ENCODE measurements at places on chromosomes 12 and 14. TPM values are rescaled to one million over a fixed set of nuclear protein-coding genes. Genes with fewer than 3 reads are reported as not detected.

TSPAN8 gene
- total RNA-seq: 15.2 TPM

HRK gene
- total RNA-seq: under 0.01 TPM

BATF gene
- total RNA-seq: 1.2 TPM

LRRC43 gene
- 0.38 TPM for total RNA-seq

IL22 gene
- not detected for total RNA-seq

ZFHX2 gene
- under 0.01 TPM for total RNA-seq

GLIPR1L1 gene
- total RNA-seq: not detected

ACOT6 gene
- not detected for total RNA-seq

SCYL2 gene
- 39.3 TPM for total RNA-seq

ADGRD1 gene
- total RNA-seq: 1.1 TPM

CCDC197 gene
- not detected for total RNA-seq

OVCH1 gene
- total RNA-seq: under 0.01 TPM

RPS6KA5 gene
- total RNA-seq: 1.2 TPM

HSPA2 gene
- total RNA-seq: 2.3 TPM

RAB3IP gene
- 7.9 TPM for total RNA-seq

RNASE4 gene
- total RNA-seq: 38.9 TPM

KRT6C gene
- not detected for total RNA-seq

LRCOL1 gene
- total RNA-seq: not detected

KRT4 gene
- total RNA-seq: not detected

KRT83 gene
- not detected for total RNA-seq

PKP2 gene
- total RNA-seq: 0.38 TPM

CCDC38 gene
- under 0.01 TPM for total RNA-seq

B4GALNT3 gene
- 0.28 TPM for total RNA-seq

KITLG gene
- total RNA-seq: 51.6 TPM

MYL6B gene
- total RNA-seq: 35.7 TPM

HVCN1 gene
- total RNA-seq: 1.5 TPM

PTHLH gene
- total RNA-seq: 10.2 TPM

KRT72 gene
- not detected for total RNA-seq

CLEC4D gene
- not detected for total RNA-seq

IRF2BPL gene
- total RNA-seq: 18.8 TPM

SLC7A8 gene
- 1.4 TPM for total RNA-seq

SLC10A1 gene
- not detected for total RNA-seq

KLHDC1 gene
- total RNA-seq: 1.9 TPM

TAS2R9 gene
- not detected for total RNA-seq

CFAP54 gene
- total RNA-seq: 4.2 TPM

CHMP4A gene
- 25.1 TPM for total RNA-seq

GNB3 gene
- total RNA-seq: 1.4 TPM

APEX1 gene
- 144 TPM for total RNA-seq

FAM90A1 gene
- 0.28 TPM for total RNA-seq

WNT5B gene
- 47.6 TPM for total RNA-seq

SMIM41 gene
- total RNA-seq: not detected

PTPN21 gene
- total RNA-seq: 5.4 TPM

TAS2R7 gene
- not detected for total RNA-seq

HOXC4 gene
- total RNA-seq: 0.19 TPM

GLIPR1L2 gene
- 0.19 TPM for total RNA-seq

POTEG gene
- total RNA-seq: not detected

AREL1 gene
- 21.7 TPM for total RNA-seq

DHRS2 gene
- total RNA-seq: 0.19 TPM

FAM181A gene
- total RNA-seq: not detected

BIN2 gene
- not detected for total RNA-seq

NPFF gene
- not detected for total RNA-seq

PIWIL1 gene
- total RNA-seq: not detected

KCNA1 gene
- under 0.01 TPM for total RNA-seq

TRHDE gene
- total RNA-seq: 0.38 TPM

TBX5 gene
- under 0.01 TPM for total RNA-seq

INHBC gene
- not detected for total RNA-seq

DPY19L2 gene
- total RNA-seq: 1.9 TPM

RASSF8 gene
- 144 TPM for total RNA-seq

SPATS2 gene
- 28.8 TPM for total RNA-seq
